T-helper 2 cell treated with Interferon-gamma antibody and Interleukin-4, amounts not matched to agents 5 μg/mL and 100 μg/mL, for 36 hours (primary cell): ENCODE measurements at places on chromosomes 12 and 14.
A peak's percentile ranks its signal among the peaks of the same experiment; 100 is the strongest.

DNA sequence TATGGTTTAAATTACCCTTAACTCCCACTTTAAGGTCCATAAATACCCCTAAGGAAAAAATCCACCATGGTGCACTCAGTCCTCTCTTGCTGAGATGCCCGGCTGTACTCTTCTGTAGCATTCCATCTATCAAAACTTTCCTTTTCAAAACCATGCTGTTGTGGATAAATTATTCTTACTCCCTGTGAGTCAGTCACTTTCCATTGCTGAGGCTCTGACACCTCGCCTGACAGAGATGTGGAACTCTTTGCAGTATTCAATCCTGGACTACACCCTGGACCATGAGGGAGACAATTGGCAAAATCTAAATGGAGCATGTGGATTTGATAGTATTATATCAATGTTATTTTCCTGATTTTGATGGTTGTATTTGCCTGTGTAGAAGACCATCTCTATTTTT, 49.1 kb downstream of the AVPR1A start:
- H3K4me1 ChIP-seq: no peaks in the 10 kb centered on the region
- H3K27ac ChIP-seq: no peak overlapping the region
- H3K27me3 ChIP-seq: no peaks in the 10 kb centered on the region
- no peaks in the 10 kb centered on the region for H3K36me3 ChIP-seq
- DNase-seq: no peak

DNA sequence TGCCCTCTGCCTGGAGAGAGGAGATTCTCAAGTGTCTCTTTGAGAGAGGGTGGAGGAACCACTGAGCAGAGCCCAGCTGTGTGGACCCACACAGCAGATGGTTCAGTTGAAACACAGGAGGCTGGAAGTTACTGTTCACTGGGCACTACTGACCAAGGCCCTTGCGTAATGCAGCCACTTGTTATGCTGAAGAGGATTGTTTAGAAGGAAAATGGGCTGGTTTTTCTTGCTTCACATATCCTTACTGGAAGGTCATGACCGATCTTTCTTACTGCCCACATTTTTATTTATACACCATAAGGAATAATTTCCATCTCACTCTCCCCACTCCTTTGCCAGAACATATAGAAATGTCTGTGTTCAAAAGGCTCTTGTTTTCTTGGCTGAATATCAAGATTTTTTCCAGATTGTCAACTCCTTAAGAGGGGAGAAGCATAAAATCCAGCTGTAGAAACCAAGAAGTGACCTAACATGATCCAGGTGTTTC, 375.1 kb upstream of the DDHD1 start:
- H3K27ac ChIP-seq: no peak overlapping the region
- peaks cover 8% of the 10 kb centered on the region for H3K4me1 ChIP-seq
- no peaks in the 10 kb centered on the region for H3K36me3 ChIP-seq
- H3K4me3 ChIP-seq: no peak overlapping the region
- DNase-seq: no peak

GRCh38 chr12:115761784-115762183, 515.7 kb downstream of the MED13L start:
- H3K36me3 ChIP-seq: no peaks in the 10 kb centered on the region
- H3K4me1 ChIP-seq: no peaks in the 10 kb centered on the region
- DNase-seq: no peak
- no peaks in the 10 kb centered on the region for H3K27me3 ChIP-seq

- H3K27me3 ChIP-seq: peaks cover 7% of the 10 kb centered on the region
- H3K4me1 ChIP-seq: peaks cover 3% of the 10 kb centered on the region
- H3K27ac ChIP-seq: no peak overlapping the region
Measured at GRCh38 chr12:24854017-24854416, 94.9 kb downstream of the BCAT1 start.

GRCh38 chr12:79678306-79678705, 12.5 kb downstream of the PAWR start:
- no peak for DNase-seq
- H3K4me3 ChIP-seq: no peak overlapping the region
- H3K4me1 ChIP-seq: no peaks in the 10 kb centered on the region
- H3K27me3 ChIP-seq: peaks cover 11% of the 10 kb centered on the region

DNA sequence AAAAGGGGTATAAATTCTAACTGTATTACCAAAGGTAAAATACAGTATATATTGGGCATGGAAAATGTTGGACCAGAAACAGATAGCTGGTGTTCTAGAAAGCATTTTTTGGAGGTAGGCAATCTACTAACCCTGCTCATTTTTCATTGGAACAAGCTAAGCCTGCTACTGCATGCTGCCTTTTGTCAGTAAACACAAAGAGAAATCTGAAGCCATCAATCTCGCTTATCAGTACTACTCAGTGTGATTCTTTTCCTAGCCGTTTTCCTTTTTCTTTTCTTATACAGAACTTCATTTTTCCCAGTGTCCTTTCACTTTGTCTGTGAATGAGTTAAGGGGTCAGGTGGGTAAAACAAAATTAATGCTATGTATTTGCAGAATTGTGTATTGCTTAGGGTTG, 312.3 kb downstream of the NPAS3 start:
- no peak overlapping the region for H3K4me3 ChIP-seq
- H3K36me3 ChIP-seq: no peaks in the 10 kb centered on the region
- no peaks in the 10 kb centered on the region for H3K4me1 ChIP-seq
- no peaks in the 10 kb centered on the region for H3K27me3 ChIP-seq

- no peak overlapping the region for H3K27ac ChIP-seq
- no peak for DNase-seq
- H3K36me3 ChIP-seq: no peaks in the 10 kb centered on the region
- no peaks in the 10 kb centered on the region for H3K4me1 ChIP-seq
- H3K27me3 ChIP-seq: no peaks in the 10 kb centered on the region
Measured at GRCh38 chr14:29743531-29743930, 184.1 kb downstream of the PRKD1 start.

DNA sequence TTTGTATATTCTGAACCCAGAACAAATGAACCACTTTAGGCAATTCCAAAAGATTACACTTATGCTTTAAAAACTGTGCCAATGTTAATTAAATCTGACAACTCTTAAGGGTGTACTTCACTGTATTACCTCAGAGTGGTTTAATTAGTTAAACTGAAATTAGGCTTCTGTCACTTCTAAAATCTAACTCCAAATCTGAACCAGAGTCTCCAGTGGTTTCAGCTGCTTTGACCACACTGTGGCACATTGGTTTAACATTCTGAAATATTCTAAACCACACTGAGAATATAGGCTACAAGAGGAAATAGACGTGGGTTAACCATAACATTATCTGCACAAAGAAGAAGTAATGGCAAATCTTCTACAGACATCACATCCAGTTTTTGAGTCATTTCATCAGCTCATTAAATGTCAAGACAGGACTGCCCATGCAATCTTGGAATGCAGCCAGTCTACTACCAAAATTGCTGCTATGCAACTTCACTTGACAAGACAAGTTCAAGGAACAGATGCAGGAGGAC, 94.8 kb downstream of the LRP6 start:
- H3K4me3 ChIP-seq: no peak overlapping the region
- H3K27ac ChIP-seq: no peak overlapping the region
- H3K4me1 ChIP-seq: peaks cover 9% of the 10 kb centered on the region
- DNase-seq: peak; percentile 53

DNA sequence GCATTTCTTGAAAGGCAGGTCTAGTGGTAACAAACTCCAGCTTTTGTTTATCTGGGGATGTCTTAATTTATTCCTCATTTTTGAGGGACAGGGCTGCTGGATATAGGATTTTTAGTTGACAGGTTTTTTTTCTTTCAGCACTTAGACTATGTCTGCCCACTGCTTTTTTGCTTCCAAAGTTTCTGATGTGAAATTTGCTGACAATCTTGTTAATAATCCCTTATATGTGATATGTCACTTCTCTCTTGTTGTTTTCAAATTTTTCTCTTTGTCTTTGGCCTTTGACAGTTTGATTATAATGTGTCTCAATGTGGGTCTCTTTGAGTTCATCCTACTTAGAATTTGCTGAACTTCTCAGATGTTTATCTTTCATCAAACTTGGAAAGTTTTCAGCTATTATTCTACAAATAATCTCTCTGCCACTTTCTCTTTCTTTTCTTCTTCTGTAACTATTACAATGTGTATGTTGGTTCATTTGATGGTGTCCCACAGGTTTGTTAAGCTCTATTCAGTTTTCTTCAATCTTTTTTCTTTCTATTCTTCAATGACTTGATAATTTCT, 9.8 kb downstream of the ATL1 start:
- H3K4me3 ChIP-seq: no peak overlapping the region
- H3K36me3 ChIP-seq: peaks cover 2% of the 10 kb centered on the region
- no peaks in the 10 kb centered on the region for H3K4me1 ChIP-seq
- DNase-seq: no peak

- no peak overlapping the region for H3K4me3 ChIP-seq
- no peaks in the 10 kb centered on the region for H3K27me3 ChIP-seq
- DNase-seq: no peak
- peaks cover 50% of the 10 kb centered on the region for H3K36me3 ChIP-seq
Measured at GRCh38 chr12:122084857-122085405, 6.4 kb downstream of the MLXIP start.

GRCh38 chr14:20428010-20428365, 8.0 kb downstream of the KLHL33 start:
- peak overlapping the region; percentile 86 for H3K27ac ChIP-seq
- no peaks in the 10 kb centered on the region for H3K27me3 ChIP-seq
- H3K36me3 ChIP-seq: no peaks in the 10 kb centered on the region
- H3K4me3 ChIP-seq: peak overlapping the region; percentile 57
- DNase-seq: no peak

DNA sequence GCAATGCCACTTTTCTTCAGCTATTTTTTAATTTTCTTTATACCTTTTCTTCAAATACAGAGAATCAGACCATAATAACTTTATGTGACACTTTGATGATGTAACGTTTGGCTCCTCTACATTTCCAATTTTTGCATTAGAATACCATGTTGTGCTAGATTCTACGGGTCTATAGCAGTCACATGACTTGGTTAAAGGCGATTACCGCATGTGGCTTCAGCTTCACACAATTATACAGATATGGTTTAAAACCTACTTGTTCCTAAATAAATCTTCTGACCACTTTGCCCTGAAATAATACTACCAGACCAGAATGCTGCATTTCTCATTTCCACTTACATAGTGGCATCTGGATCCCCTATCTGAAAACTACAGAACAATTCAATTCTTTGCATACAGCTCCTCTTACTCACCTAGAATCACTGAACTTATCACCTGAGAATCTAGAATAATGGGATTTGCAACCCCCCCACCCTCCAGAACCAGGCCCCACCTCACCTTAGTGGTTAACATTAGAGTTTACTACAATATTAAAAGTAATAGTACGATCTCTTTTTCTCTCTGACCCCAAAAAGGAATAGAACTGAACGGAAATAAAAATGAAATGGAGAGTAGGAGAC, 1.3 kb downstream of the MAX start:
- peaks cover 7% of the 10 kb centered on the region for H3K27me3 ChIP-seq
- no peak for DNase-seq
- H3K27ac ChIP-seq: peak overlapping the region; percentile 91
- peaks cover 40% of the 10 kb centered on the region for H3K36me3 ChIP-seq
- peak overlapping the region; percentile 96 for H3K4me3 ChIP-seq

GRCh38 chr14:80605536-80605935, 336.0 kb downstream of the CEP128 start:
- no peak for DNase-seq
- no peaks in the 10 kb centered on the region for H3K27me3 ChIP-seq
- H3K4me3 ChIP-seq: no peak overlapping the region
- H3K36me3 ChIP-seq: no peaks in the 10 kb centered on the region
- H3K4me1 ChIP-seq: no peaks in the 10 kb centered on the region

DNA sequence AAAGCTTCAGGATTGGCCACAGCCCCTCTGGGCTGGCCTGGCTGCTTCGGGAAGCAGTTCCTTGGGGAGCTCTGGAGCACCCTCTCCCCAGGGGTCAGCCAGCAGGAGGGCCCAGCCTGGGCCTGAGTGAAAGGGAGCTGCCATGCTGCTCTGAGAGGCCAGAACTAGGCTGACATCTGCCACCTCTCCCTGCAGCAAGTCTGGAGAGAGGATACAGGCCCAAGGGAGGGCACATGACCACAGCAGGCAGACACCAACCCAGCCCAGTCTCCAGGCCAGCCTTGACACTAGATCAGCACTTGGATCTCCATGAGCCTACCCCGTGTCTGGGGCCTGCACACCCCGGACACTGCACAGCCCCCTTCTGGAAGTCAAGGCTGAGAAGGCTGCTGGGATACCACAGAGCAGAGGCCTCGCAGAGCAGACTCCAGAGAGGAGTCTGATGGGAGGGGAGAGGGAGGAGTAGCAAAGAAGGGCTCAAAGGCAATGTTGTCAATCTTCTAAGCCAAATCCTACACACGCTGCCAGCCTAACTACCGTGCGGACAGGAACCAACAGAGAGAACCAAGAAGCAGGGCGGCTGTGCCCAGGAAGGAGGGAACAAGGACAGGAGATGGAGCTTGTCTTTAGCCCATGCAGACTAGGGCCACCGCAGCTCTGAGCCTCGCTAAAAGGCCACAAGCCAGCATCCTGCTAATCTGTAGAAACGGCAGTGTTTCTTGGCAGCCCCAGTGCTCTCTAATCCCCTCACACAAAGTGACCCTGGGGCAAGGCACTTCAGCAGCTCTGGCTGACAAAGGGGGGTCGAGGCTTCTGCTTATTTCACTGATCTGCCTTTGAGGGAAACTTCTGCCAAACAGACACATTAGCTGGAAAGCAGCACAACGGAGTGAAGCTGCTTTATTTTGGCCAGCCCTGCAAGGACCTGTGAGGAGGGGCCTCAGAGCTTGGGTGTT, 12.9 kb downstream of the COL2A1 start:
- H3K4me1 ChIP-seq: peaks cover 22% of the 10 kb centered on the region
- H3K27ac ChIP-seq: no peak overlapping the region
- no peak for DNase-seq
- peaks cover 61% of the 10 kb centered on the region for H3K27me3 ChIP-seq
- H3K36me3 ChIP-seq: no peaks in the 10 kb centered on the region

DNA sequence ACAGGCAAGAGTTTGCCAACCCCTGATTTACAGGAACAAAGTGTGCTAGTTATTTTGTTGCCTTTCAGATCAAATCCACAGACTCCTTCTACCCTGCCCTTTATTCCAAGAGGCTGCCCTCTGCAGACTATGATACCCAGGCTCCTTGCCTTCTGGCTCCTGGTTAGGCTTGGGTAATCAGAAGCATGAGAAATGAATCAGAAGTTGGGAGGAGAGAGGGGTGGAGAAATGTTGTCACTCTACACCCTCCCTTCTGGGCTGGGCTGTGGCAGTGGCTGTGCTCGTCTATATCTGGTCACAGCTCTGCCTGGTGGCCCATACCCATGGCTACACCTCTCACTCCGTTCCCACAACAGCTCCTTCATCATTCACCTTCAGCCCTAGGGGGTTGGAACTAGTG, 204.6 kb upstream of the PLXNC1 start:
- no peaks in the 10 kb centered on the region for H3K36me3 ChIP-seq
- no peak for DNase-seq
- no peak overlapping the region for H3K27ac ChIP-seq
- peaks cover 10% of the 10 kb centered on the region for H3K4me1 ChIP-seq
- peaks cover 17% of the 10 kb centered on the region for H3K27me3 ChIP-seq
